ENCODE measurements at places on chromosomes 6 and 20.

- no peak for DNase-seq
These were observed 75.3 kb downstream of the SLC23A2 start for GRCh38 chr20:4925842-4926530.

DNA sequence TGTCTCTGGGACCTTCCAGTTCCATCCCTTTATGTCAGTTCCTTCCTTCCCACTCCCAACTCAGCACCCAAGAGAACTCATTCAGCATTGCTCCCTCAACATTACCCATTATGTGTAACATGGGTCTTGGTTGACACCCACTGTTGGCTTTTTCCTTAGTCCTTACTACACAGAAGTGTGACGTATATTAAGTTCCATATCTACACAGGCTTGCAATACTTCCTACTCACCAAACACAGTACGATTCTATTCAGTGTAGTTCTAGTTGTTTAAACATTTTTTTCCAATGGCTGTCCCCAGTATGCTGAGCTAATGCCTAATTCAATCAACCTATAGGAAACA is 37.7 kb downstream of the ARHGAP18 start:
- DNase-seq, result no peak

GRCh38 chr20:44357020-44357419 is 1.5 kb downstream of the HNF4A start:
- DNase-seq, result no peak

DNA sequence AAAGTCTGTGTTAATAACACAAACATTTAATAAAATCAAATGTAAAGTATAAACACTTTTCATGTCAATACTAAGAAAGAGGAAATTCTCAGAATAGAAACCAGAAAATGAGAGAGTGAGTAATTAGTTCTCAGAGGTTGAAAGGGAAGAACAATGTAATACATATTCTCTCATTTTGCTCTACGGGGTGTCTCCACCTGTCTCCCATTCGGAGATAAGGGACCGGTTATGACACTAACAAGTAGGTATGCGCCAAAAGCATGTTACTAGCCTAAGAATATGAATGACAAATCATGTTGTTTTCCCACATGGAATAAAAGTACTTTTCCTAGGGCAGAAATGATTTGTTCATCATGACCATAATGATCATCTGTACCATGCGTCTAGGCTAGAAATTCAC is 35.6 kb upstream of the PRELID3B start:
- DNase-seq, result no peak

DNA sequence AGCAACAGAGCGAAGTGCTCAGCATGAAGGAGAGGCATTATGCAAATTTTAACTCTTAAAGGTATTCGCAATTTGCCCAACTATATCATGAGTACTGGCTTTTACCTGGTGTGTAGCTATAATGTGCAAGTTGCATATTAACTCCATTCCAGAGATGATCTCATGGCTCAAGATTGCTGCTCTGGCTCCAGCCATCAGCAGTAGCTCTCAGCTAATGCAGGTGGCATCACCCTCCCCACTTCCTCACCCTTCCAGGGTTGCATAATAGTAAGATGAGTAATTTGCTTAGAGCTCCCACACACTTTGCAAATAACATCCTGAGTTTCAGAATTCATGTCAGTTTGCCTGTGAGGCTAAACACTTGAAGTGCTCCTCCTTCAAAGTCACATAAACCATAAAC is 15.9 kb upstream of the PCSK2 start:
- DNase-seq, result no peak

DNA sequence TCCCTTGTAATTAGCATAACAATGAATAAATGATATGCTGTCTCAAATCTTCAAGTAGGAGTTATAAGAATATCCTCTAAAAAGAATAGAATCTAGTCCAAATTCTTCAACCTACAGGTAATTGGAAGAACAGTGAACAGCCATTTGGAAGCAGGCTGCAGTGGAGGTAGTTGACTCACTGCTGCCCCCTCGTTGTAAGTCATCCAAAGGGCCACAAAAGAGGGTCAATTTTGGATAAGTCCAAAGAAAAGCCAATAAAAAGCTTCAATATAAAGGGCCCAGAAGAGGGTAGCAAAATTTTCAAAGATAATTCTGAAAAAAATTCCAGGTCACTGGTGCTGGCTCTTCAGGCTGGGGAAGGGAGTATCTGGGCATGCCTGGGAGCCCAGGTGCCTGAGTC is 60.8 kb upstream of the SSTR4 start:
- DNase-seq, result no peak

DNA sequence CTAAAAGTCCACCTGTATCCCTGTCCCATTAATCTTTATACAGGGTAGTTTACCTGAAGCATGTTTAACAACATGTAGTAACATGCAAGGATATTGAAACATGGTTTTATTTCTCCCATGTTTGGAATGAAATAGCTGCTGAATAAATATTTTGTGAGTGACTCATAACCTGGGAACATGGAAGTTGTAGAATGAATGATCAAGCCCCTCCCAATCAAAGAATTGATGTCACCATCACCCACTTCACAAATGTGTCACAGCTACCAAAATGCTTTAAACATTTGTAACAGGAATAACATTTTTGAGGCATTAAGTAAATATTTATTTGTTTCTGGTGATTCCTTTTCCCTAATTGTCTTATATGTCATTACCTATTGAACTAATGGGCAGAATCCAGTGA is 58.9 kb upstream of the TNFAIP3 start:
- DNase-seq, result no peak

DNA sequence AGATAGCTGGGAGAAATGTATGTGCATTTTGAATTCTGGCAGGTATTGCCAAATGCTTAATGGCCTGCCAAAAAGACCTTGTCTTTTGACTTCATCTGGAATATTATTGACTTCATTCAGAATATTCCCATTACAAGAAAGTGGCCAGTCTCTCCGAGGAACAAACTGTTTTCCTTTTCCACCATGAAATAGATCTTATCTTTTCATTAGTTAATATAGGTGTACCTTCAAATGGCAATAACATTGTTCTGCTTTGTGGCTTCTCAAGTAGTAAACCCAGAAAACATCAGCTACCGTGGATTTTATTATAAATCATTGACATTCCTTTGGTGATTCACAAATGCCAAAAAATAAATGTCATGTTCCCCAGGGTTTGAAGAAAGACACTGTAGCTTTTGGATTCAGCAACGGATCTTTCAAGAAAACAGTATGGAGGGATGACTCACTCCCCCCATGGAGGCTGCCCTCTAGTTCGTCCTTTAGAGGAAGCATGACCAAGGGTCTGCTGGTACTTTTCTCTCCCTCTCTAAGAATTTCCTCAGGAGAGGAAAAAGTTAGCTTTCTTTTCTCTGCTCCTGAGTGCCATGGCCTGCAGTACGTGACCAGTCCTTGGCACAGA is 1.1 kb upstream of the RNF182 start:
- no peak for DNase-seq

- DNase-seq, result no peak
These were observed 38.6 kb downstream of the VTA1 start for GRCh38 chr6:142185641-142186040.

DNA sequence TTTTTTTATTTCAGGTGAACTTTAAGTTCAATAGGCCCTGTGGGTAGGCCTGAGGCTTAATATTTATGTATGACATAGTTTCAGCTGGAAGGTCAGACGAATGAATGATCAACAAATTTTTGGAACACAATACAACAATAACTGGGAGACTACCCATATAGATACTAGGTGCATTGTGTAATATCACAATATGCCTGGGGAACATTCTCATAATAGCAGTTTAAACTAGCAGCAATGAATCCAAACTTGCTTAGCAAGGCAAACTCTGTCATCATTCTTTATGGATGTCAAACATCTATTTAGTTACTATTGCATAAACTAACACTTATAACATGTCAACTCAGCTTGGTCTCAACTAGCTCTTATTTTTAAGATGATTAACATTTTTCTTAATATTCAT is 49.3 kb downstream of the ELOVL4 start:
- DNase-seq, result no peak

DNA sequence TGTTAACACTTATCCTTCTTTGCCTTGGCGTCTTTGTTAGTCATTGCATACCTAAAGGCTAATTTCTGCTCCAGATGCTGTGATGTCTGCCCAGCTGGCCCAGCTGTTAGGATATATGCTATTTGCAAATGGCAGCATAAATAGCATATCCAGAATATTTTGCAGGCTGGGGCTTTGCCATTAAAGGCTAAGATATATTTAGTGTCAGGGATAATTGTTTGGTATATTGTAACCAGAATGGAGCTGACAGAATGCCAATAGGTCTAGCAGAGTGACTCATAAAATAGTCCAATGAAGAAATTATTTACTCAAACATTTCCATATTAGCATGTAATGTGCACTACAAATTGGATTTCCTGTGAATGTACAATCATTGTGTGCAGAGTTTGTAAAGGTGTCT is 584.1 kb upstream of the FLRT3 start:
- no peak for DNase-seq

All from activated CD4-positive, CD25-positive, alpha-beta regulatory T cell treated with anti-CD3 and anti-CD28 coated beads, Interleukin-2, amount 50 U/mL, for 72 hours (primary cell).